ENCODE measurements at places on chromosomes 13 and 19.
A peak's percentile ranks its signal among the peaks of the same experiment; 100 is the strongest.

GRCh38 chr19:48755084-48755641 is at the start of gene FGF21:
FGF21 (plus strand) TSS chr19:48755524; CDS start chr19:48756237, 713 bp downstream.
- DNase-seq, result no peak

DNA sequence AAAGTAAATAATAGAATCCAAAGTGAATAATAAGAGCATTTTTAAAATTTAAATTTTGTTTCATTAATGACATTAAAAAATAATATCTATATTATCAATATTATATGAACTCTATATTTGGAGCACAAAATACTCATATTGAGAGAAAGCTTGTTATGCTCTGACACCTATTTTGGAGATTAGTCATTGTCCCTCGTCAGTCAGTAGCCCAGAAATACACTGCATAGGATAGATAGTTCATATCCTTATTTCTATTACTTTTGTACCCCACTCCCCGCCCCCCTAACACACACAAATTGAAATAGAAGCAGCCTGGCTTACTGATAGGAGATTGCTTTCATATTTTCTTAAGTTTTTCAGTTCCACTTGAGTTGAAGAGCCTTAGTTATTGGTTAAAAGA is 652.8 kb downstream of the PCDH9 start:
- DNase-seq, result no peak

GRCh38 chr13:94967183-94968039 is 255.1 kb upstream of the SOX21 start:
- no peak for DNase-seq

DNA sequence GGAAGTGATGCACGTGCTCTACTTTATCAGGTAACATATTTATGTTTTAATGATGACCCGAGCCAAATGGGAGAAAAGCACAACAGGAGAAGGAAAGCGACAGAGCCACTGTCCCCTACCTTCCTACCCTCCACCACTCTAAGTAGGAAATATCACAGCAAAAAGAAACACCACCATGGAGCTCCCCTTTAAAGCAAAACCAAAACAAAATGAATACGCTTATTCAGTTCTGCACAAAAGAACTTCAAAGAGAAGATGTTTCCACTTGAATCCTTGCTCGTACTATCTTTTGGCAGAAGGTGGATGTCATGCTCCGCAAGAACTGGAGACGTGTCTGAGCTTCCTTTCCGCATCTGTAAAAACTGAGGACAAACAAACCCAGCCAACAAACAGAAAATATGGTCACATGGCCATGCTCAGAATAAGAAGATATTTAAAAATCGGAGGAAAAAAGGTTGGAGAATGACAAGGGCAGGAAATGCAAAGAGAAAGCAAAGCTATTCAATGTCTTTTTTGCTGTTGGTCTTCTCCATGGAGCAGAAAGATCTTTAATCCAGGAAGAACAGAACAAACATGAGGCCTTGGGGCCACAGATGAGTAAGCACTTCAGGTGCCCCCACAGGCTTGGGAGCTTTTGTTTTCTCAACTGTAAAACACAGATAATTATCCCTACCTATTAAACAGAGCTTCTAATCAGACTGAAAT is 19.5 kb downstream of the N4BP2L1 start:
- DNase-seq, result no peak

DNA sequence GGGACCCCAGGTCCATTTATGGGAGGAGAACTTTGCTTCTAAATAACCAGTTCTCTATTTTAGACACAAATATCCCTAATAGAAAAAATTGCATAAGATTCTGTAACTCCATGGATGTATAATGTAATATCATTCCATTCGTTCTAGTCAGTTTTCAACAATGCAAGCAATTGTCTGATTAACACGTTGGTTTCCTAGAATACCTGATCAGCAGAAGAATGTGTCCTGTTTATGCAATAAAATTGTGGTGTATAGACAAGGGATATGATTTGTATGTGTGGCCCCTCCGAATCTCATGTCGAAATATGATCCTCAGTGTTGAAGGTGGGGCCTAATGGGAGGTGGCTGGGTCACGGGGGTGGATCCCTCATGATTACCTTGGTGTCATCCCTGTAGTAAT is 62.1 kb downstream of the RUBCNL start:
- no peak for DNase-seq

DNA sequence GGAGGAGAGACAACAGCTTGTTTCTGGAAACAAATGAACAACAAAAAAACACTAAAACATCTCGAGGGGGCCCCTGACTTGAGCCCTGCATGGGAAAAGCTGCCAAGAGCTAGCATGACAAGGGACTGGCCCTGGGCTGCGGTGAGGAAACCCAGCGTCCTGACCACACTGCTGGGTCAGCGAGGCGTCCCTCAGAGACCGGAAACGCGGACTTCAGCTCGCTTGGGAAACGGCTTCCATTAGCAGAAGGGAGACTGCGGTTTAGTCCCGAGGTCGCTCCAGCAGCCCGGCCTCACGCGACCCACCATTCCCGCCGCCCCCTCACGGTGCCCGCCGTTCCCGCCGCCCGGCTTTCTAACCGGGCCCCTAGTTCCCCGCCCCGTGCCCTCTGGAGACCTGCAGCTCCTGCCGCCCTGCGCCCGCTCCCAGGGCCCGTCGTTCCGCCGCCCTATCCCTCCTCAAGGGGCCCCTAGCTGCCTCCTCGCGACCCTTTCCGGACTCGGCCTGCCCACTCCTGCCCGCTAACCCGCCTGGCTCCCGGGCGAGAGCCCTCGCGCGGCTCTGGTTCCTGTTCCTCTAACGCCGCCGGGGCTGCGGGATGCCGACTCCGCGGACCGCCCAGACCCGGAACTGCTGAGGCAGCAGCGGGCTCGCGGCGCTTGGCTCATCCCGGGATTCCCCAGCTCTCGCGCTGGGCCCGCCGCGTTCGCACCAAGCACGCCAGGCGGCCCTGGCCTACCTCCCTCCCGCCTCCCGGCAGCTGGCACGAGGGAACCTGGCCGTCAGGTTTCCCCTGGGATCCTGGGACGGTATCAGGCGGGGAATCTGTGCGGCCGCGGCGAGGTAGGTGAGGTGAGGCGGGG is at the start of gene CCDC122:
Gene CCDC122 (minus strand): TSS at position 849 of the 863 bp plus-strand sequence. CDS start 10,364 bp downstream, outside the sequence.
- DNase-seq, result peak; percentile 71

GRCh38 chr19:49098795-49099194 is 13.5 kb downstream of the SNRNP70 start:
- DNase-seq, result no peak

DNA sequence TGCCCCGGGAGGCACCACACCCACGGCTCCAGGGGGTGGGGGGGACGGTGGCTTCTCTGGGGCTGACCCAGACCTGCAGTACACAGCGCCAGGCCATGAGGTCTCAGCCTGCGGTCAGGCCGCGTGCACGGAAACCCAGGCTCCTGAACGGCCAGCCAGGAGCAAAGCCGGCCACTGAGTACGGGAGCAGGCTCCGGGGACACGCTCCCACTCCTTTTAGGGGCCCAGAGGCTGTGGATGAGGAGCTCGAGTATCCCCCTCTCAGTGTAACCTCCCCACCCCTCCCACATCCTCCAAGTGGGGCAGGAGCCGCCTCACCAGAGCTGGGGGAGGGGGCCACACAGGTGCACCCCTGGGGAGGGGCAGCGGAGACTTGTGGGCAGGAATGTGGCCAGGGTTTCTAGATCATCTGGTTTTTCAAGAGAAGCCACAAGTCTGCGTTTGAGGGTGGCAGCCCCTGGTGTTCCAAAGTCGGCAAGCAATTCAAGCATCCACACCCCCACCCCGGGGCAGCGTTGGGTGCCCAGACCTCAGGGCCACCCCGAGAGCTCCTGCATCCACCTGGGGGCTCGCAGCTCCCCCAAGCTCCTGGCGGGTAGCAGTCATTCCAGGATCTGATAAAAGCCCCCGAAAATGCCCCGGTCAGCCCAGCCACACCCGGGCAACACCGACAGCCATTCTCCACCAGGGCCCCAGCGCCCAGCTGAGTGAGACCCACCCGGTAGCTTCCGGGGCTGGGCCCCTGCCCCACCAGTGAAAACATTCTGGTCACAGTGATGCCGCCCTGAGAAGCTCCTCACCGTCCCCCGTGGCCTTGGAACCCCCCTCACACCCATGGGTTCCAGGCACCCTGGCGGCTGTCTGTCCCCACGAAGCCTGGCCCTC is 6.1 kb downstream of the SBNO2 start:
- DNase-seq, result no peak

- no peak for DNase-seq
These were observed 53.9 kb downstream of the SMIM24 start for GRCh38 chr19:3426433-3426832.

GRCh38 chr19:52622261-52622660 is 15.9 kb downstream of the ZNF83 start:
- no peak for DNase-seq

GRCh38 chr19:53912653-53913052 is 3.6 kb downstream of the CACNG7 start:
- no peak for DNase-seq

GRCh38 chr13:101763191-101763590 is 310.7 kb downstream of the ITGBL1 start:
- DNase-seq, result no peak

GRCh38 chr19:33054623-33055022 is 10.1 kb downstream of the RHPN2 start:
- DNase-seq, result no peak

DNA sequence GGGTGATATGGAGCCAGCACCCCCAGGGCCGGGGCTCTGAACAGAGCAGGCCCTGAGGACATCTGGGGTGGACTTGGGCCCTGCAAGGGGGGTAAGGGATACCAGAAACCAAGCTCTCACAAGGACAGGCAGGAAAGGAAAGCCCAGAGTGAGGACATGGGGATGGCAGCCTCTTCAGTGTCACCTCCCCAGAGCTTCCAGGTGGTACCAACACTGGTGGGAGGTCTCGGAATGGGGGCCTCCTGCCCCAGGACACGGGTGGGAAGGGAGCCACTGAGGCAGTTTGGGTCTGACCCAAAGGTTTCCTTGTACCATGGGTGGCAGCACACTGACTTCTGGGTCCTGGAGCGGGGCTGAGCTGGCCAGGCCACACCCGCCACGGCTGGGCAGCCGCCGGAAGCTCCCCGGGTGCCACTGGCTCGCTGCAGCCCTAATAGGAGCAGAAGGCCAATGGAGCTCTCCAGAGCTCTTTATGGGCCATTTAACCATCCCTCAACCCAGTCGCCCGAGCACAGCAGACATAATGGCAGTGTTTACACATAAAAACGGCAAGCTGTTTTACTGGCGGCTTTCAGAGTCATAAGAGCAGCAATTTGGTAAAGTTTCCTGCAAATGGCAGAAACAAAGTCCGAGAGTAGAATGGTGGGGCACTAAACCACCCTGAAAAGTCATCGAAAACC is 59.3 kb downstream of the PEPD start:
- no peak for DNase-seq

- no peak for DNase-seq
These were observed 30.5 kb downstream of the TNFSF14 start for GRCh38 chr19:6639439-6639838.

- no peak for DNase-seq
These were observed 50.0 kb downstream of the BRD4 start for GRCh38 chr19:15282311-15282705.

GRCh38 chr13:106183410-106184065 is 351.9 kb downstream of the EFNB2 start:
- no peak for DNase-seq

GRCh38 chr19:15563325-15563794 is 51.7 kb upstream of the CYP4F8 start:
- DNase-seq, result no peak

GRCh38 chr19:34188408-34188807 is 16.1 kb downstream of the LSM14A start:
- no peak for DNase-seq

- DNase-seq, result no peak
These were observed 15.4 kb downstream of the COMP start for GRCh38 chr19:18775586-18776287.
